Epithelial cell of proximal tubule (primary cell): ENCODE measurements at places on chromosomes 11 and 22. TPM values are rescaled to one million over a fixed set of nuclear protein-coding genes. Genes with fewer than 3 reads are reported as not detected.

DNA sequence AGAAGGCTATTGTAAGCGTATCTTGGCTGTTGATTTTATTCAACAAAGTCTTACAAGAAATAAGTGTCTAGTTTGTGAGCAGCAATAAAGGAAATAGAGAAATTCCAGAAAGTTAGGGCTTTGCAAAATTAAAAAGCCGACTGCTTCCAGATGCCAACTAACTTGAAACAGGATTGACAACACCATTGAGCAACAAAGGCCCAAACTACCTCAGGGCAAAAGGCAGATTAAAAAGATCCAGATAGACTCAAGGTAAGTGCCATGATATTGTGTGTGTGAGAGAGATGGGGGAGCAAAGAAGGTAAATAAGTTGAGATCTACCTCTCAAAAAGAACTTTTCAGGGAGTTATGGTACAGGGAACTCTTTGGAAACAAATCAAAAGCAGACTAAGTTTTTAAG lies 49.1 kb downstream of the PARVG start:
- DNase-seq, result no peak

DNA sequence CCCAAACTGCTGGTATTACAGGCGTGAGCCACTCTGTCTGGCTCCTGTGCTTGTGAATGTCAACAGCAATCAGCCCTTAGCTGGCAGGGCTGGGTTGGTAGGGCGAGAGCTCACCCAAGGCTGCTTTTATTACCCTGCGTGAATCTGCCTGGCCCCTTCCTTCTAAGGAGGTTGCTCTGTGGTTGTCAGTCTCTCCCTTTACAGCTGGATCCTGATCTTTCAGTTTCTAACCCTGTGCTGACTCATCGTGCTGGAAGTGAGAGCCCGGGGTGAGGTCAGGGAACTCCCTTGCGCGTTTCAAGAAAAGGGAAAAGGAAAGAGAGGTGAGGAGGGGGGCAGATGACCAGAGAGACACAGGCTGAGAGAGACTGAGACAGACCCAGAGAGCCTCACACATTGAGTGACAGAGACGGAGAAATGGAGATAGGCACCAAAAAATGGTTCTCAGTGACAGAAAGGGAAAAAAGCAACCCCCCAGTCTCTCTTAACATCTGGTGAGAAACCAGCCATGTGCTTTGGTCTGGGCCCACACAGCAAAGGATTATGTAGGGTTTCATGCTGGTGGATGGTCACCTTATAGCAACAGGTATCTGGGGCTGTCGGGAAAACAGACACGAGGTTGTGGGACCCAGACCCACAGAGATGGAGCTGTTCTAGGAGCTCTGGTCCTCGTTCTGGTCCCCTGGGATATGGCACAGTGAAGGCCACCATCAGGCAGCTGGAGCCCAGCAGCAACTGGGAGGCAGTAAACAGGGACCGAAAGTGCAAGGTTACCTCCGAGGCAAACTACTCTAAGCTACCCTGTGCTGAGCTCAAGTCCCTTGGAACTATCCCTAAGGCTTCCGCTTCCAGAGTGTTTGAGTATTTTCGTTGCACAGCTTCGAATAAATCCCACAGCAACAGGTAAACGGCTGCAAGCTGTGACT lies 2.5 kb downstream of the TCN2 start:
- DNase-seq, result peak; percentile 71

- no peak for DNase-seq
Observed at GRCh38 chr11:27159335-27159679, 118.7 kb downstream of the BBOX1 start.

- DNase-seq, result no peak
Observed at GRCh38 chr11:99068832-99069231, 48.1 kb downstream of the CNTN5 start.

DNA sequence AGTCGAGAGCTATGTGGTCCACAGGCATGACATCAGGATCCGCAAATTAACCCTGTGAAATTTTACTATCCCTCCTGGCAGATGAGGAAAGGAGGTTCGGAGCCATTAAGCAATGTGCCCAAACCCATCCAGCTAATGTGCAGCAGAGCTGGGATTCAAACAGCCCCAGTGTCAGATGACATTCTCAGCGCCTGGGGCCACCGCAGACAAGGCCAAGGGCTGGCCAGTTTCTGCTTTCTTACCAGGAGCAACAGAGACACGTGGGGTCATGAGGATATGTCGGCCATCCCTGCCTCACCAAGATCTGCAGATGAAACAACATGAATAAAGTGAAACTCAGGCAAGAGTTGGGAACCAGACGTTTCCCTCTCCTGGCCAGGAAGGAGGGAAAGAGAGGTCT lies 110.2 kb downstream of the TENM4 start:
- no peak for DNase-seq

DNA sequence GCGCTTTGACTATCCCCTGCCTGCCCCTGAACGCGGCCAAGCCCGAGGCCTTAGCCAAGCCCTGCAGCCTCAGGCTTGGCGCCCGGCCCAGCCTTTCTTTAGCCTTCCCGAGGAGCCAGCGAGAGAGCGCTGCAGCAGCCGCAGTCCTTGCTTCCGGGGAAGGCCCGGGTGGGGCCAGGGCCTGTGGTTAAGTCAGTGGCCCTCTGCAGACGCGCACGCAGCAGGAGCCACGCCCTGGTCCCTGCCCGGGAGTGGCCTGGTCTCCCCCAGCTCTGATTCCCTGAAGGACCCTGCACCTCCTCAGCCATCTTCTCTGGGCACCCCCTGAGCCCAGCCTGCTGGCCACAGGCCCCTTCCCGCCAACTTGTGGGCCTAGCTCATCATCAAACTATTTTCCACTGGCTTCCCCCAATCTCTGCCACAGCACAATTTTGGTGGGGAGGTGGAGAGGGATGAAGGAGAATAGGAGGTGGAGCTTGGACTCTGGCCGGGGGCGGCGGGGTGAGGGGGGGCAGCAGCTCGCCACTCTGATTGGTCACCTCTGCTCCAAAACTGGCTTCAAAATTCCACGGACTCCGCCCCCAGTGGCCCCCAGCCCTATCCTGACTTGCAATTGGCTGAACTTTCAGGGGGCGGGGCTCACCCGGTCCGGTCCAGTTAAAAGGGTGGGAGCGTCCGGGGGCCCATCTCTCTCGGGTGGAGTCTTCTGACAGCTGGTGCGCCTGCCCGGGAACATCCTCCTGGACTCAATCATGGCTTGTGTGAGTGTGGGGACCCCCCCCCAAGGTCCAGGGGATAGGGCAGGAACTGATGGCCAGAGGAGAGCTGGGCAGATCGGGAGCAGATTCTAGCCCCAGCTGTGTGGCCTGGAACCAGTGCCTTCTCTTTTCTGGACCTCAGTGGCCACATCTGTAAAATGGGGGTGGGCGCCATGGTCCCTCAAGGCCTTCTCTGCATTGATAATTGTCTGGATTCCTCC lies at the start of gene LGALS1:
TSS of gene LGALS1 (plus strand) at position 686 of the 979 bp plus-strand sequence. CDS start at position 753, 67 bp downstream.
- DNase-seq, result no peak

DNA sequence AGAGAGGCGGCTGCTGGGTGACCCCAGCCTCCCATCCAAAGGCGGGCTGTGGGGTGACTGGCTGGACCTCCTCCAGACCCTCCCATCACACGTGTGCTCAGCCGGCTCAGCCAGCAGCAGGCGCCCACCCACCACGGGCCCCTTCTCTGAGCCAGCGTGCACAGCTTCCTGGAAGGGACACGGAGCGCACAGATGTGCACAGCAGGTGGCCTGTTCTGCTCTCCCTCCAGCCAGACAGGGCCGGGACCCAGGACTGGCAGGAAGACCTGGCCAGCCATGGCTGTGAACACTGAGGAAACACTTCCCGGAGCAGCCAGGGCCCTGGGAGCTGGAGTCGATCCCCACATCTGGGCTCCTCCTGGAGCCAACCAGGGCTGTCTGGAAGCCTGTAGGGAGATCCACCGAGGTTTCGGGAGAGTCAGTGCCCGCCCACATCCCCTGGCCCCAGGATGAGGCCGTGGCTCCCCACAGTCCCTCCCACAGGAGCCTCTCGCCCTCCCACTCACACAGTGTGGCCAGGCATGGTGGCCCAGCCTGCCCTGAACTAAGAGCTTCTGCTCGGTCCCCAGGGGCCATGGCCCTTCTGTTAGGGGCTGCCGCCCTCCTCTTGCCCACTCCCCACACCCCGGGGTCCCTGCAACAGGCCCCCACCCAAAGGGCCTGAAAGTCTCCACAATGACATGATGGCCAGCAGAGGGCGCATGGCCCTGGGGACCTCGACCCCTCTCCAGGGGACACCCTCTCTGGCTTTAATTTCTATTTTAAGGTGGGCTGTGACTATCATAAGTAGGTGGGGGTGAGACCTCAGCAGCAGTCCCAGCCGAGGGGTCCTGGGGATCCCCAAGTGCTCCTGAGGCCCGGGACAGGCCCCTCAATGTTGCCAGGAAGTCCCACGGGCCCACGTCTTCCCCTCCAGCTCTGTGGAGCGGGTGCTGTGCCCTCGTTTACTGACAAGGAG lies 90.6 kb upstream of the FGF3 start:
- no peak for DNase-seq

- DNase-seq, result no peak
Observed at GRCh38 chr11:61691380-61692156, 11.4 kb downstream of the DAGLA start.

GRCh38 chr11:17611049-17611448 lies 64.0 kb downstream of the OTOG start:
- DNase-seq, result no peak

DNA sequence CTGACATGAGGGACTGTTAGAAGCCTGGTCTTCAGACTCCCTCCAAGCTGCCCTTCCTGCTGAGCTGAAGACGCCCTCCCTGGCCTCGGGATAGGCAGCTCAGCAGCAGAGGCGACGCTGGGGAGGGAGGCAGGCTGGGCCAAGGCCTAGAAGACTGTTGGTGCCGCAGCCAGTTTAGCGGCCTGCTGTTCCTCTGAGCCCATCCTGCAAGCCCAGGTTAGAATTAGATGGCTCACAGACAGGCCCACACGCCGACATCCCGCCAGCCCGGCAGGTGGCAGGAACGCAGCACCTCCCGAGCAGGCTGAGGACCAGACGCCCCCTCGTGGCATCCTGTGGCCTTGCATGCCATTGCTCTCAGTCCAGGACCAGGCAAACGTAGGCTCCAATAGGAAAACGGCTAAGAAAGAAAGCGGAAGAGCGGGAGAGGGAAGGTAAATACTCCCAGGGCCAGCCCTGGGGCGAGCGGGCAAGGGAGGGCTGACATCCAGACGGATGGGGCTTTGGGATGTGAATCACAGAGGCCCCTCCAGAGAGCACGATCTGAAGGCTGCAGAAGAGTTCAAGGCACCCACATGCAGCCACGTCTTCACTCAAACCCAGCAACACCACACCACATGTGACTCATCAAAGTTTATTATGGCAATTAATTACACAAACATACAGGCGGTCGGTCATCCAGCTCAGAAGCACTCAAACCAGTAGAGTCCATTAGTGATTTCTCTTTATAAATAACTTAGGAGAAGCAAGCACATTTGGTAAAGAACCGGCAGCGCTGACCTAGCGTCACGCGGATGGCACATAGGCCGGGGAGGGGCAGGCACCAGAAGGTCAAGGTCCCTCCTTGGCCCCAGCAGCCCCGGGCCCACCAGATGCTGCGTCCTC lies 27.6 kb downstream of the CD5 start:
- peak; percentile 52 for DNase-seq

- DNase-seq, result no peak
Observed at GRCh38 chr11:113574171-113574570, 99.0 kb upstream of the DRD2 start.

DNA sequence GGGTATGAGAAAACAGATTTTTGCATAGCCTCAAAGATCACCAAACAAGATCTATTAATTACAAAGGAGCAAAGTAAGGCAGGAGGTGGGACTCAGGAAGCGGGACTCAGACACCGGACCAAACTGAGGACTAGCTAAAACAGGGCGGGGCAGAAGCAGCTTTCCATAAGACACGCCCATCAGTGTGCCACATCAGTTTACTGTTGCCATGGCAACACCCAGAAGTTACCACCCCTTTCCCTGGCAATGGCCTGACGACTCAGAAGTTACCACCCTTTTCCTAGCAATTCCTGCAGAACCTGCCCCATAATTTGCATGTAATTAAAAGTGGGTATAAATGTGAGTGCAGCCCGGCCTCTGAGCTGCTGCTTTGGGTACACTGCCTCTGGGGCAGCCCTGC lies 173.9 kb downstream of the SHANK2 start:
- DNase-seq, result no peak

GRCh38 chr11:75514596-75514995 lies 11.1 kb downstream of the GDPD5 start:
- no peak for DNase-seq

GRCh38 chr22:22871536-22872278 lies 15.9 kb upstream of the IGLL5 start:
- DNase-seq, result no peak

The CFAP300 gene
- 0.72 and 10.0 TPM in 2 replicates for total RNA-seq

The C11orf54 gene
- 9.7 and 24.6 TPM in 2 replicates for total RNA-seq

The OSM gene
- not detected in 2 replicates for total RNA-seq

The ACTN3 gene
- not detected in 2 replicates for total RNA-seq

The MTA2 gene
- total RNA-seq, result 109 and 153 TPM in 2 replicates

The KDM4D gene
- total RNA-seq, result 1.7 and 1.8 TPM in 2 replicates
